ENCODE measurements at places on chromosomes 2 and 18.

GRCh38 chr2:147631294-147631693 is 213.5 kb upstream of the ACVR2A start:
- DNase-seq = no peak
- H3K27ac ChIP-seq = no peak overlapping the region
- H3K36me3 ChIP-seq = no peaks in the 10 kb centered on the region
- H3K27me3 ChIP-seq = no peaks in the 10 kb centered on the region
- no peaks in the 10 kb centered on the region for H3K4me1 ChIP-seq

GRCh38 chr2:3423492-3424170 is 44.1 kb downstream of the TRAPPC12 start:
- peaks cover 40% of the 10 kb centered on the region for H3K36me3 ChIP-seq
- H3K4me1 ChIP-seq = no peaks in the 10 kb centered on the region
- no peak overlapping the region for H3K27ac ChIP-seq

- H3K36me3 ChIP-seq = peaks cover 9% of the 10 kb centered on the region
- H3K27me3 ChIP-seq = no peaks in the 10 kb centered on the region
- no peak overlapping the region for H3K4me3 ChIP-seq
- no peak for DNase-seq
These were observed 124.3 kb downstream of the RBMS1 start for GRCh38 chr2:160368988-160369930.

DNA sequence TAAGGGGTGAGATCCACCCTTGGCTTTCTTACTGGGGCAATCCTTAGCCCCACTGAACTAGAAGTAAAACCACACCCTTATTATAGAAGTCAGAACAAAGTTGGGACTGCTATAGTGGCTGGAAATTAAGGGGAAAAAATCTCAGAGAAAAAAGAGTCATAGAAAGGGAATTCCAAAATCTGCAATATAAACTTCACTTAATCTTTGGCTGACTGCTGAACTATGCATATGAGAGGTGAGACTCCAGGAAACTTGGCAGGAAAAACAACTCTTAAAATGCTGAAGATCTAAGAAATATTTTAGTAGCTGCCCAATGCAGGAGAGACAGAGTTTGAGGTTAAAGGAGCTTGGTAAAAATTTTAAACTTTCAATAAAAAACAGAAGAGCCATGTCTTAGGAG is 201.8 kb upstream of the FN1 start:
- DNase-seq = no peak
- no peaks in the 10 kb centered on the region for H3K4me1 ChIP-seq
- H3K27me3 ChIP-seq = no peaks in the 10 kb centered on the region
- H3K4me3 ChIP-seq = no peak overlapping the region

DNA sequence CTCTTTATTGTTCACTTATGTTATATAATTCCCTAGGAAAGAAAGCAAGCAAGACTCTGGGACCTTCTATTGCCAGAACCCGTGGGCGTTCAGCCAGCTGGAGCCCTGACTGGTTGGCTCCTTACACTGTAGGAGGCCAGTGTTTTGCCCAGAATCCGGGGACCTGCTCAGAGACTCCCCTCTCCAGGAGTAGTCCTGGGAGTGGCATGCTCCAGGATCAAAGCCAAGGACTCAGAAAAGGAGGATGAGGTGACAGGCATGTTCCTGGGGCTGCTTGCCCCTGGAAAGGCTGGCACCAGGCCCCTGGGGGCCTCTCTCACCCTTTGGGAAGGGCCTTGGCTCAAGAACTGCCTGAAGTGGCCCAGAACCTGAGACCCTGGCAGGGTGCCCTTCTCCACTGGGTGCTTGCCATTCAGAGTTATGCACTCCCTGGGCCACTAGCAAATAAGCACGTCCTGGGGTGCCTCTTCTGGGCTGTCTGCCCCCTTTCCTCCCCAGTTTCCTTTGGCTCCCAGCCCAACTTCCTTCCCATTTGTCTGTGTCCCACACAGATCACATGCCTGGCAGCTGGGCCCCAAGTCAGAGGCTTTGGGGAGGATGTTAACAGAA is 19.6 kb upstream of the KIF3C start:
- H3K27me3 ChIP-seq = no peaks in the 10 kb centered on the region
- H3K36me3 ChIP-seq = no peaks in the 10 kb centered on the region
- peaks cover 6% of the 10 kb centered on the region for H3K4me1 ChIP-seq
- DNase-seq = no peak

- no peak overlapping the region for H3K27ac ChIP-seq
- no peak for DNase-seq
- no peaks in the 10 kb centered on the region for H3K27me3 ChIP-seq
- H3K36me3 ChIP-seq = no peaks in the 10 kb centered on the region
- H3K4me3 ChIP-seq = no peak overlapping the region
- H3K4me1 ChIP-seq = no peaks in the 10 kb centered on the region
These were observed 271.9 kb downstream of the CCDC85A start for GRCh38 chr2:56455642-56456041.

DNA sequence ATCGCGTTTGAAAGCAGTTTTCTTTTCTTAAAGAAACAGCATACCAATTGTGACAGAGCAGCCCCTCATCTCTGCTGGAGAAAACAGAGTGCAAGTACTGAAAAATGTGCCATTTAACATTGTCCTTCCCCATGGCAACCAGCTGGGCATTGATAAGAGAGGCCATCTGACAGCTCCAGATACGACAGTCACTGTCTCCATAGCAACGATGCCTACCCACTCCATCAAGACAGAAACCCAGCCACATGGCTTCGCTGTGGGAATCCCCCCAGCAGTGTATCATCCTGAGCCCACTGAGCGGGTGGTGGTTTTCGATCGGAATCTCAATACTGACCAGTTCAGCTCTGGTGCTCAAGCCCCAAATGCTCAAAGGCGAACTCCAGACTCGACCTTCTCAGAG is 9.5 kb downstream of the GRHL1 start:
- H3K4me1 ChIP-seq = peaks cover 3% of the 10 kb centered on the region
- H3K27ac ChIP-seq = no peak overlapping the region
- H3K36me3 ChIP-seq = peaks cover 13% of the 10 kb centered on the region
- no peaks in the 10 kb centered on the region for H3K27me3 ChIP-seq

DNA sequence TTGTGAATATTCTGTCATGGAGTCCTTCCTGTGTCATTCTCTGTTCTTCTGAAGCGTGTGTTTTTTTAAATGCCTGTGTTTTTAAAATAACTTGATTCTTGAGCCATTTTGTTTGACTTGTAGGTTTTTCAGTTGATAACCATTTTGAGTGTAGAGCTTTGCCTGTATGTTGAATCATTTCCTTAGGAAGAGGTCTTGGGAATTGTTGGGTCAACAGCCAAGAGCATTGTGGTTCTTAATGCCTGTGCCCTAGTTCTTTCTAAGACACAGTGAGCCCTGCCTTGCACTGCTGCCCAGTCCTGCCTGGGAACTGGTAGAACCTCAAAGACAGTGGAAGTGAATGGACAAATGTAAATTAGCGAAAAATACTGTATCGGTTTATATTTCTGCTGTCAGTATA is 25.9 kb downstream of the RAB12 start:
- peaks cover 16% of the 10 kb centered on the region for H3K36me3 ChIP-seq
- DNase-seq = no peak
- H3K27ac ChIP-seq = no peak overlapping the region

DNA sequence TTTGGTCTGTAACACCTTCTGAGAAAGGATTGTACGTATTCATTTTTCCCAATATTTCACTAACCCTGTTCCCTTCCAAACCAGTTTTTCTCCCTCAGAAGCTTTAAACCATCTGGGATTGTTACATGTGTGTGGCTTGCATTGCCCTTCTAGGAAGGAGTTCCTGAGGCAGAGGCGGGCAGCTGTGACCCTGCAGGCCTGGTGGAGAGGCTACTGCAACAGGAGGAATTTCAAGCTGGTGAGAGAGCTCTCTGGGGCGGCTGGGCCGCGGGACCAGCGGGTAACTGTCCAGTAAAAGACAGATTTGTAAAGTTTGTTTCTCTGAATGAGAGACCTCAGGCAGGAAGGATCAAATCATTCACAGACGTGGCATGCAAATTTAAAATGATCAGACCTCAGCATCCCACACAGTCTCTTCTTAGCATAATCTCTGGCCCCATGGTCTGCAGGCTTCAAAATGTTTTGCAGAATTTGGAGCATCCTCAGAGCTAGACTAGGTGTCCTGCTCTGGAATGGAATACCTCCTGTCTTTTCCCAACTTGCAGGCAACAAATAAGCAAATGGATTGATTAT is 40.2 kb upstream of the GPR17 start:
- peak; percentile 82 for DNase-seq
- H3K36me3 ChIP-seq = no peaks in the 10 kb centered on the region
- H3K27ac ChIP-seq = no peak overlapping the region
- H3K27me3 ChIP-seq = no peaks in the 10 kb centered on the region
